ENCODE measurements at places on chromosomes 4 and X.

DNA sequence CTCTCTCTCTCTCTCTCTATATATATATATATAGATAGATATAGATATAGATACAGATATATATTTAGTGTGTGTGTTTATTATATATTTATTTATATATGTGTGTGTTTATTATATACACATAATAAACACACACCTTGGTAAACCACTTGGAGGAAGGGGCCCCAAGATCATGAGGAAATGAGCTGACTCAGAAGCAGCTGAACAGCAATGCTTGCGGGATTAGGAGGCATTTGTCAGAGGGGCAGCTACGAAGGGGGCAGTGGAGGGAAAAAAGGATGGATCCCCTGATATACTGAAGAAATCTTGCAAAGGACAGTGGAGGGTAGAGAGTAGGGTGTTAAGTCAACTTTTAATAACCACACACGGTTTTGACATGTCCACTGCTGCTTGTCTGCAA is 120.0 kb upstream of the SORBS2 start:
- no peak for DNase-seq

GRCh38 chrX:127439676-127440075 is 612.5 kb downstream of the ACTRT1 start:
- DNase-seq = no peak

GRCh38 chrX:136168929-136169735 is 21.8 kb downstream of the FHL1 start:
- peak; percentile 17 for DNase-seq

- DNase-seq = no peak
Observed at GRCh38 chr4:23891064-23891421, 1.2 kb upstream of the PPARGC1A start.

GRCh38 chr4:86532851-86533250 is 61.3 kb upstream of the PTPN13 start:
- no peak for DNase-seq

- no peak for DNase-seq
Observed at GRCh38 chr4:7964890-7965662, 25.4 kb upstream of the AFAP1 start.

DNA sequence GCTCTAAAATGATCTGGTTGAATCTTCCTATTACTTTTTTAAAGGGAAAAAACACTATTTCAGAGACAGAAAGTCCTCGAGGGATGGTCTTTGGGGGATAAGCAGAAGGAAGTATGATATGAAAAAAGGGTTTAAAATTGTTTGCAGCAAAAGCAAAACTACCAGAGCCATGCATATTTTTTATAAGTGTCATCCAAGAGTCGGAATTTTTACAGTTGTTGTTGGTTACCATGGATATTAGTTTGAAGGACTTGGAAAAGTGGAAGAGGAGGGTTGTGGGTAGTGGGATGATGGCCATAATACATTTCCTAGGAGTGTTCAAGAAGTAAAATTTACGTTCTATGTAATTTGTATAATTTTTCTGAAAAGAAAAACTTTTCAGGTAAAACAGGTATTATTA is 134.4 kb downstream of the PCDH7 start:
- DNase-seq = no peak

All from posterior cingulate gyrus (tissue), 11 donors.